ENCODE measurements at places on chromosomes 6 and 20. TPM values are rescaled to one million over a fixed set of nuclear protein-coding genes. Genes with fewer than 3 reads are reported as not detected.
A peak's percentile ranks its signal among the peaks of the same experiment; 100 is the strongest.

Gene PPP1R16B
- 12.0 TPM for total RNA-seq

Gene ZNF334
- total RNA-seq: 18.7 TPM

Gene OPRM1
- not detected for total RNA-seq

Gene DEK
- 194 TPM for total RNA-seq

Gene WASF1
- total RNA-seq: 28.9 TPM

Gene GSTA3
- not detected for total RNA-seq

Gene ADISSP
- total RNA-seq: 129 TPM

Gene COL9A3
- 123 TPM for total RNA-seq

Gene PPP1R3G
- total RNA-seq: 0.48 TPM

Gene SLC22A2
- total RNA-seq: 0.44 TPM

Gene LPIN3
- 8.5 TPM for total RNA-seq

DNA sequence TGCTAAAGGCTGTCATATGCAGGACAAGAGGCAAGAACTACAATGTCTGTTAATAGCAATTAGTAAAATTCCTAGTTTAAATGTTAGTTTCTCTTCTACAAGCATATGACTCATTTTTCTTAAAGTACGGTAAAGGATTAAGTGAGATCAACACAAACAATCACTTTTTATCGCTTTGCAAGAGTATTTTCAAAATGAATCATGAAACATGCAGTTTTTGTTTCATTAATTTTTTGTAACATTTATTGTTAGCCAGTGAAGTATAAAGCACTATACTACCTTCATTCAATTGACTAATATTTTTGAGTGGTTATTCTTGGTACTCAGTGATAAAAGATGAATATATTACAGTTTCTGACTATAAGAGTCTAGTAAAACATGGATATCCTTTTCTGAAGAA lies 138.6 kb downstream of the AHI1 start:
- no peak for DNase-seq

DNA sequence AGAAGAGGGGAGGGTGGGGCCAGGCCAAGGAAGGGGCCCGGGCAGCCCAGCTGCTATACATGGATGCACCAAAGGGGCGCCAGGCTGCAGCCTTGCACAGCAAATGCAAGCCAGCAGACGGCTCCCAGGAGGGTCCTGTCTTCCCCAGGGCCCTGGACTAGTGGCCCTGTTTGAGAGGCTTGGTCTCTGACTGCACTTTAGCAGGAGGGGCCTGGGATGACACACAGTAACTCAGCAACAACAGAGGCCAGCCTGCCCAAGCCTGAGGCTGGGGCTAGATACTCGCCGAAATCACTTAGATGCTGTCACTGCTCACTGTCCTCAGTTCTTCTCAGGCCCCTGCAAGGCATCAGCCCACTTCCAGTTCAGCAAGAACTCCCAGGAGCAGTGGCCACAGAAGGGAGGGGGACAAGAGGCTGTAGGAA lies 73.5 kb downstream of the TRAM2 start:
- peak; percentile 68 for DNase-seq

GRCh38 chr6:11251553-11252360 lies 19.3 kb upstream of the NEDD9 start:
- no peak for DNase-seq

DNA sequence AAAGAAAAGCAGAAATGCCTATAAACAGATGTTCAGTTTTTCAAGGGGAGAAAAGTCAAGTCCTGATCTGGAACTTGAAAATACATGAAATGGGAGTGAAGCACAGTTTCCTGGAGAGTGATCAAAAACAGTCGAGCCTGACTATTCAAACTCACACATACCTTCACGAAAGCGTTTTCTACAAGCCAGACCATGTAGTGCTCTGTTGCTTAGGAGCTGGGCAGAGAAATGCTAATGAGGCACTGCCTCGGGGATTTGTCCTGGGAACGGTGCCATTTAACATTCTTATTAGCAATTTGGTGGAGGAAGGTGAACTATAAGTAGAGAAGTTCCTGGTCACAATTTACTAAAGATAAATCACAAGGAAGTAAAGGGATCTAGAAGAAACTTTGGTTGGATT lies 5.9 kb downstream of the NHSL1 start:
- DNase-seq: peak; percentile 25

DNA sequence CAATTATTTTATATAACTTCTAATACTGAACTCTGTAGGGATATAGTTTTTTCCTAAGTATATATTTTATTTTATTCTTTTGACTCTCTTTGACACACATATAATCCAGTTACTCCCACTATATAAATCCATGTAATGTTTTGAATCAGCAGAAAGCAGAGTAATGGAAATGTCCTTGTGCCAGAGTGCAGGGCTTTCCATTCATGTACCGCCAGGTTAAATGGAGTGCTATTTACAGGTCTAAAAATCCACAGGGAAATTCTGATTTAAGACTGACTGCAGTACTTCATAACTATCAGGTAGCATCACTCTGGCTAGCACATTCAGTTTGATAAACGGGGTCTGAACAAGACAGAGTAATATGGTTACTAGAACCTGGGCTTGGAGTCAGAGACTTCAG lies 626.8 kb downstream of the COL12A1 start:
- DNase-seq: no peak

GRCh38 chr6:148455674-148456558 lies 113.3 kb downstream of the SASH1 start:
- DNase-seq: no peak

DNA sequence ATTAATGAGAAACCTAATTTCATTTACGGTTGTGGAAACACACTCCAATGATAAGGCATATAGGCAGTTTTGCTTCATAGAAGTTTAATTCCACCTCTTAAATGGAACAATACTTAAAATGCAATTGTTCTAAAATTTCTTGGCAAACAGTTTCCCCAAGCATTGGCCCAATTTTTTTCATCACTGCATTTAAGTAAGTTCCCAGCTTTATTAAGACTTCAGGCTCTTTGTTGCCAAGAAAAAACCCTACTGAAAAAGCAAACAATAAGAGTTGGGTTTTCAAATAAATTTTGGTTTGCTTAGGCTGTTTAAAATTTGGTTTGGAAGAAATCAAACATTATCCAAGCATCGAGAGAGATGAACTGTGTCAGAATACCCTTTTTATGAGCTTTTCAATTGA lies 690.9 kb upstream of the NRSN1 start:
- DNase-seq: no peak

GRCh38 chr6:100344761-100345160 lies 120.0 kb downstream of the SIM1 start:
- DNase-seq: no peak

DNA sequence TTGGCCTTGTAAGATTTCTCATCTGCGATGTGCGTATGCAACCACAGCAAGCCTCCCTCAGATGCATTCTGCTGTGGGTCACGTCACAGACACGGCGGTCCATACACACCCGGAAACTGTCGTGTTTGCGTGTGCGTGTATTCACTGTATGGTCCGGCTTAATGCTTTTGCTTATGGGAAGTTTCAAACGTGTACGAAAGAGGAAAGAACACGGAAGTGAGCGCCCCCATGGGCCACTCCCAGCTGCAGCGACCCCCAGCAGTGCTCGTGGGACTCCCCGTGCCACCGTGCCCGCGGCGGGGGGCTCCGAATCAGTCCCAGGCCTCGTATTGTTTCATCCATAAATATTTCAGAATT lies 10.2 kb downstream of the DLL1 start:
- DNase-seq: no peak

DNA sequence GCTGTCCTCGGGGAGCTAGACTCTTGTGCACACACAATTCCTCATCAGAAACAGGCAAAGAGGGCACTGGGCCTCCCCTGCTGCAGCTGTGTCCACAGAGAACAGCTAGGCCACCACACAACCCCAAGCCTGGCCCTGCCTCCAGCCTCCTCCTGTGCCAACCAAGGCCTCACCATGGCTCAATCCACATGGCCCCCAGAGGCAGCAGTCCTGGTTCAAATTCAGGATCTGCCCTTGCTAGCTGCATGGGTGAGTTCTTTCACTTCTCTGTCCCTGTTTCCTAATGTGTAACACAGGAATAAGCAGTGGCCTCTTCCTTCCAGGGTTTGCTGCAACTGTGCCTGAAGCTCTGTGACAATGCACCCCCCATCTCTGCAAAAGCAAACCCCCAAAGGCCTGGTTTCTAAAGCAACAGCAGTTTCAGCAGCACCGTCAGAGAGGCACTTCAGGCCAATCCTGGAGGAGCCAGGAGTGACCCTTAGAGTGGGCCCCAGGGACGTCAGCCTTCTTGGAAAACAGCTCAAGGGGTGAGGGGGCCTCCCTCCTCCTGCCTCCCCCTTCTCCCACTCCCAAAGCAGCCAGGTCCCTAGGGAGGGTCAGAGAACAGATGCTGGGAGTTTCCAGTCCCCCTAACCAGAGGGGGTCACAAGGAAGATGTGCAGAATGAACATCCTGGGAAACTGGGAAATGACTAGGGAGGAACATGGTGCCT lies 2.2 kb downstream of the ADISSP start:
- no peak for DNase-seq
